ENCODE measurements at places on chromosomes 3 and 15. TPM values are rescaled to one million over a fixed set of nuclear protein-coding genes. Genes with fewer than 3 reads are reported as not detected.

The ARGFX gene
- not detected for total RNA-seq

The PCSK6 gene
- 25.7 TPM for total RNA-seq

The FGF7 gene
- total RNA-seq = 15.1 TPM

DNA sequence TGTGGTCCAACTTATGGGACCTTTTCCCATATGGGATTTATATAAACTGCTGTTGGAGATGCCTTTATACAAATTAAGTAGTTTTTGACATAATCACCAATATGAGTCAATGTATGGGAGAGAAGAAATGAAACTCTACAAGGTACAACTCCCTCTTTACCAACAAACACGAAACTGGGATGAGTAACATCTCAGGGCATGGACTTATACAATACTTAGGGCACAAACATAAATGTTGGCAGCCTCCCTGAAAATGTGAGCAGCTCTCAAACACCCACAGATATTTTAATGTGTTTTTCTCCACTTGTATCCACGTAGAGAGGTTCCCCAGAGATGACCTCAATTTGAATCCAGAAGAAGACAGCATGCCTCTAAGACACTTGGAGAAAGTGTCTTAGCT, 161.6 kb downstream of the MAGI1 start:
- DNase-seq = no peak

DNA sequence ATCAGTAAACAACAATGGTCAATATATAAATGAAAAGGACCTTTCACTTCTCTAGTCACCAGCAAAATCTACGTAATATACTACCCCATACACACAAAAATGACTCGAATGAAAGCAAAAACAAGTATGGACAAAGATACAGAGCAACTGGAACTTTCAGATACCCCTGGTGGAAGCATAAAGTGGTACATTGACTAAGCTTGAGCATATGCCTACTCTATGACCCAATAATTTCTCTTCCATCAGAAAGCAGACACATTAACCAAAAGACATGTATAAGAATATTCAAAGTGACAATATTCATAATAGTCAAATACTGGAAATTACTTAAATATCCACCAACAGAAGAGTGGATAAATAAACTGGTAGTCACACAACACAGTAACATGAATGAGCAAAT, 86.0 kb downstream of the EFL1 start:
- no peak for DNase-seq

DNA sequence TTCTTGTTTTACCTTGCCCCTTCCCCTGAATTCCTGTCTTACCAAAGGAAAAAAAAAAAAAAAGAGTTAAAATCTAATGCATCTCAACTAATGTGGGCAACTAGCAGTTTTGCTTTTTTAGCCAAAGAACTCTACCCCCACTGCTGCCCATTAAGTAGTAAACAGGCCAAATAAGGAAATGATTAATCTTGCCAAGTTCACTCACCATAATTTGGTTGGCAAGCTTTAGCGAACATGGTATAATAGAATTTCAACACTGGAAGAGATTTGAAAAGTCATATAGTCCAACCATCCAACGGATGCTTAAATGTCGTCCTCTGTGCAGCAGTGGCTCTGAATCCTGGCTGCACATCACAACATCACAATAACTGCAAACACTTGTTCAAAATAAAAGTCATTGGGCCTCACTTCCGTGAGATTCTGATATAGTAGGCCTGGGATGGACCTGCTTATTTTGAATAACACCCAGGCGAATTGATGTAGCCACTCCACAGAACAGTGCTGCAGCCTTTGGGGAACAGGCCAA, 142.0 kb upstream of the UBE2E1 start:
- no peak for DNase-seq

GRCh38 chr3:197205675-197206074, 92.7 kb downstream of the DLG1 start:
- DNase-seq = no peak

- no peak for DNase-seq
Measured at GRCh38 chr3:94304954-94305353, 242.1 kb downstream of the NSUN3 start.

DNA sequence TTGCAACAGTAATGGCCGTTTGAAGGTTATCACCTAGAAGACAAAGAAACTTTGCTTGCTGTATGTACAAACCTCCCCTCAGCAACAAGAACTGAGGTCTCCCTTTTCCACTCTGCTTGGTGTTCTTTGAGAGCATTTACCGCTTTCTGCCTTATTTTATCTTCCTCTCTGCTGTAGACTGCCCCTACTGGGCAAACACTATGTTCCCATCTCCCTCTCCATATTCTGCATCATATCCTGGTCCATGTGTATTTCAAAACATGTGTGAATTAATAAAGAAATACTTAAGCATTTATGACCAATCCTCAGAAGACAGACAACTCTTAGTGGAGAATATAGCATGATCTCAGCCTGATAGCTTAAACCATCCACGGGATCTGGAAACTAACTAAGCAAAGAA, 64.4 kb downstream of the ATP13A5 start:
- DNase-seq = no peak

DNA sequence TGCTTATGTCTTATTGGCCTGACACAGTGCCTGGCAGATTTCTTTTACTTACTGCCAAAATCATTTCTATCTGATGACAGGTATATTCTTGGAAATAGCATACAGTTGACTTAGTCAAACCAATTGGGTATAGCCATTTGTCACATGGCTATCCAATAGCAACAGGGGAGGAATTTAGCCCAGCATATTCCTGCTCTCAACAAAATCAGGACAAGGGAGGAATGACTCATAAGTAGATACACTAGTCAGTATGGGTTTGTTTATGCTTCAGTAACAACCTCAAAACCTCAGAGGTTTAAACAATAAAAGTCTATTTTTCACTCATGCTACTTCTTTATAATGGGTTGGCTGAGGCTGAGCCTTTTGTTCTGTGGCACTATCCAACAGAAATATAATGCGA, 38.0 kb upstream of the VILL start:
- DNase-seq = no peak

All from lower leg skin (tissue), 4 donors.